IgD-negative memory B cell (primary cell): ENCODE measurements at places on chromosomes 6 and 20. TPM values are rescaled to one million over a fixed set of nuclear protein-coding genes. Genes with fewer than 3 reads are reported as not detected.

The ZBP1 gene
- 29.6 TPM for polyA plus RNA-seq

The OR2H2 gene
- polyA plus RNA-seq, result not detected

The C20orf141 gene
- not detected for polyA plus RNA-seq

The DNAJC5 gene
- polyA plus RNA-seq, result 5.2 TPM

The OPRM1 gene
- not detected for polyA plus RNA-seq

The SLC22A16 gene
- not detected for polyA plus RNA-seq

The LY6G6D gene
- not detected for polyA plus RNA-seq

The TAAR6 gene
- polyA plus RNA-seq, result not detected

The RANBP9 gene
- 2.4 TPM for polyA plus RNA-seq

The NRSN1 gene
- polyA plus RNA-seq, result not detected

The BPIFB1 gene
- polyA plus RNA-seq, result not detected

The STK4 gene
- polyA plus RNA-seq, result 131 TPM

The PSMB8 gene
- 366 TPM for polyA plus RNA-seq

The NR2E1 gene
- not detected for polyA plus RNA-seq

The FLRT3 gene
- not detected for polyA plus RNA-seq

The LY6G6C gene
- not detected for polyA plus RNA-seq

The GGTLC1 gene
- polyA plus RNA-seq, result not detected

The SASH1 gene
- 0.55 TPM for polyA plus RNA-seq

The PRICKLE4 gene
- not detected for polyA plus RNA-seq

The COL21A1 gene
- polyA plus RNA-seq, result not detected

The RBM24 gene
- not detected for polyA plus RNA-seq

The SLC4A11 gene
- not detected for polyA plus RNA-seq

The IP6K3 gene
- polyA plus RNA-seq, result not detected

The CRISP2 gene
- polyA plus RNA-seq, result not detected

The KHDRBS2 gene
- 4.4 TPM for polyA plus RNA-seq

The BPIFB2 gene
- polyA plus RNA-seq, result not detected

The GPANK1 gene
- polyA plus RNA-seq, result 24.1 TPM

The SCAND1 gene
- 190 TPM for polyA plus RNA-seq

The LPA gene
- polyA plus RNA-seq, result not detected

The RAET1L gene
- polyA plus RNA-seq, result not detected

The MMP24 gene
- 0.09 TPM for polyA plus RNA-seq

The MLN gene
- not detected for polyA plus RNA-seq

The DEFB124 gene
- not detected for polyA plus RNA-seq

The MUC22 gene
- polyA plus RNA-seq, result not detected

The ARMH2 gene
- polyA plus RNA-seq, result 0.50 TPM

The GPX5 gene
- not detected for polyA plus RNA-seq

The SLC17A1 gene
- polyA plus RNA-seq, result not detected

The SYNDIG1 gene
- not detected for polyA plus RNA-seq

The TOX2 gene
- 0.73 TPM for polyA plus RNA-seq

The ERVFRD-1 gene
- polyA plus RNA-seq, result not detected

The RIPOR2 gene
- 561 TPM for polyA plus RNA-seq

The MKKS gene
- polyA plus RNA-seq, result 30.4 TPM

The NKX2-2 gene
- not detected for polyA plus RNA-seq

The MCHR2 gene
- not detected for polyA plus RNA-seq

The WFDC2 gene
- polyA plus RNA-seq, result 2.2 TPM

The EYA4 gene
- polyA plus RNA-seq, result not detected

The TCP11 gene
- polyA plus RNA-seq, result not detected

The ABHD16B gene
- 0.19 TPM for polyA plus RNA-seq
